ENCODE measurements at places on chromosomes 3 and 15. TPM values are rescaled to one million over a fixed set of nuclear protein-coding genes. Genes with fewer than 3 reads are reported as not detected.
A peak's percentile ranks its signal among the peaks of the same experiment; 100 is the strongest.

DNA sequence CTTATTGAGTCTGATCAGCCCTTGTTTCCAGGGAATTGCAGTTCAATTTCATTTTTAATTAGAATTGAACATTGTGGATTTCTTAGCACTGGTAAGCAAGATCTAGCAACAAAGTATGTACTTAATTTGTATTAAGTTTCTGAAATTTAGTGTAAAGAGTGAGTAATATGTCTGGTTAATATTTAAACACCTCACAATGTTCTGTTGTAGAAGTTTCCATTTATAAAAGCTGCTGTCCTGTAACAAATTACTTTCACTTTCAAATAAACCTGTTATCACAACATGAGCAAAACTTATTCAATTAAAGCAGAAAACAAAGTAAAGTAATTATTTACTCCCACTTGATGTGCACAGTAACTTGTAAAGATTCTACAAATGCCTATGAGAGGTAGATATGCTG, 448.5 kb downstream of the NAALADL2 start:
- ATAC-seq = no peak

GRCh38 chr3:37800022-37800551, 61.6 kb upstream of the CTDSPL start:
- ATAC-seq = no peak

DNA sequence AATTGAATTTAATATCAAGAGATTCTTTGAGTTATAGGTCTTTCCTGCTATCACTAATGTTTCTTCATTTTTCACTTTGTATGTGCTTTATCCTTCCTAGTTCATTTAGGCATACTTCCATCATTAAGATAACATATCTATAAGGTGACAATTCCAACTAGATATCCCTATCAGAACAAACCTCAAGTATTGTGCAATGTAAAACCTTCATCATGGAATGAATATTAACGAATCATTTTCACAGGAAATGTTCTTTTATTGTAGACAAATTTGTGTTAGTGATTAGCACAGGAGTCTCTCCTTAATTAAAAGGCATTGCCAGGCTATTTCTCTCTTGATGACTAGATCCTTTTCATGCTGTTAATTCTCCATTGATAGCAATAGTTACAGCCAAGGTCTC, 236.5 kb upstream of the MME start:
- no peak for ATAC-seq

GRCh38 chr15:22265056-22265945, 185.0 kb downstream of the OR4M2 start:
- ATAC-seq = peak; percentile 23

DNA sequence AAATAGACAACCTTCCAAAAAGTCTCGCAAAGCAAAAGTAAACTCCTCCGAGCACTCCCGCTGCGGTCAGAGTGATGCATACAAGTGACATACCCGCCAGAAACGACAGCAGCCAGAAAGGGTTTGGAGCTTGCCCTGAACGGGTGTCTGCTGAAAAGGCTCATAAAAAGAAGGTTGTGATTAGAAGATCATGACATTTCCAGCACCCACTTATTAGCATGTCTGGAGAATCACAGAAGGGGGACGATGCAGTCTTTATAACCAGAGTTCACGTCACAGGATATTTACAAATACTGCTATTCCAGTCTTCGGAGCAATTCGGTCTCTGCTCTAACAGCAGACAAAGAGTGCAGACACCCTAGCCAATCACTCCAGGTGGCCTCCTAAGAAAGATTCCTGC, 59.1 kb upstream of the FRMD4B start:
- ATAC-seq = no peak

Gene STRIT1
- total RNA-seq = not detected

Gene LRRN1
- total RNA-seq = 0.44 TPM

DNA sequence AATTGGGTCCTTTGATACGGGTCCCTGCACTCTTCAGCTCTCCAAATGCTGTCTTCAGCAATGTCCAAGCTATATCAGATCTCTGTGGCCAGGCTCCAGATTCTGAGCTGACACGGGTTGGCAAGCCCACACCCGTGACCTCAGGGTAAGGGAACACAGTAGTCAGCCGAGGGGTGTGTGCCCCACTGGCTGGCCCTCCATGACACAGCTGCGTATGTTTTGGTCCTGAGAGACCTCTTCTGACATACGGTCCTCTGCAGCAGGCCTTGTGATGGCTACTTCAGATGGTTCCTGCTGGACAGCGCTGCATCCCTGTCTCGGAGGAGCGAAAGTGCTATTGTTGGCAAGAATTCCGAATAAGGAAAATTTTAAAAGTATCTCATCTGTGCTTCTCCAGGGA, 85.2 kb upstream of the ADAMTS17 start:
- ATAC-seq = no peak

DNA sequence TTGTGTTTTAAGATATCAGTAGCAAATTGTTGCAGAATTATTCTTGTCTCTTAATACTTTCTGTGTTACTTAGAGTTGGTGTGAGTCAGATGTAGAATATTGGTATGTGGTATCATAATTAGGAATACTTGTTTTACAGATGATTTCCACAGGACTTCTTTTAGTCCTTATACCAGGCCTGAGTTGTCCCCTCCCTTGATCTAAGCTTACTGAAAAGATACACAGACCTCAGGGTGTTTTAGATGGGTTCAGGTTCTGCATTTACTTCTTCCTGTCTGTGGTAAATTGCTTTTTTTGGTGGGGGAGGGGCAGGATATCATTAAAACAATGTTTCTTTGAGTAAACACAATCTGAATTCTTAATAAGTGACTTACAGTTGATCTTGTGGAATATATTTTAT, 14.2 kb downstream of the DZIP3 start:
- ATAC-seq = no peak

GRCh38 chr3:133038089-133038730, at the start of gene TMEM108:
Gene TMEM108, plus strand, starts transcription at chr3:133038391.
- ATAC-seq = peak; percentile 38

DNA sequence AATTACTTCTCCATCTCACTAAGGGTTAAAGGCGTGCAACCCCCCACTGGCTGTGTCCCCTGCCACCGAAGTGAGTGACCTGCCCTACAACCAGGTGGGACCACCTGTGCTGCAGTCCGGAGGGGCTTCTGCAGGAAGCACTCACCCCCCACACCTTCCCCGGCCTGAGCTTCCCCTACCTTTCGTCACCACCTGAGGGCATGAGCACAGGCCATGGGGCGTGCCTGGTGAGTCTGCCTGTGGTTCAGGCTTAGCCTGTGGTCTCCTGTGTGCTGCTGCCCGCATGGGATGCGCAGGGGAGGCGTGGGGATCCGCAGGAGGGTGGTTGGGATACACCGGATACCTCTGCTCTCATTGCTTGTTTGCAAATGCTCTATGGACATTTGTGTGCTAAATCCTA, 46.0 kb downstream of the KLHL25 start:
- ATAC-seq = no peak

Measured in esophagus mucosa (tissue), 1 donor.